ENCODE measurements at places on chromosomes 12 and 14.

GRCh38 chr14:94126419-94126677, 3.1 kb downstream of the IFI27L2 start:
- DNase-seq = no peak

GRCh38 chr14:101121508-101122139, 218.1 kb upstream of the RTL1 start:
- DNase-seq = no peak

- DNase-seq = no peak
Observed at GRCh38 chr14:93042968-93043940, 72.5 kb downstream of the ITPK1 start.

DNA sequence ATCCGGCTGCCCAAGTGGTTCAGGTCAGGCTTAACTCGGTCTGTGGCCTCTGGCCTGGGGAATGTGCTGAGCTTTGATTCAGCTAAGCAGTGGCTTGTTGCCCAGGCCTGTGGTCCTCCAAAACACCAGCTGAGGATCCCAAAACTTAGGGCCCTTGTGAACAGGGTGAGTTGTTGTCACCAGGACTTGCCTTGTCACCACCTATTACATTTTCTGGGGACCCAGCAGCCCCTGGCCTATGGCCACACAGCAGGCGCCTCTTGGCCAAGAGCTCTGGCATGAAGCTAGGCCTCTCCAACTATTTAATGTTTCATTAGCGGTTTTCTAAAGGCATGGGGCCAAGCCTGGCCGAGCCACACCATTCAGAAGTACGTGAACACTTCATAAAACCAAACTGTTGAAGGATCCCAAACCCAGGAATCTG, 343.7 kb downstream of the CACNA1C start:
- DNase-seq = no peak

DNA sequence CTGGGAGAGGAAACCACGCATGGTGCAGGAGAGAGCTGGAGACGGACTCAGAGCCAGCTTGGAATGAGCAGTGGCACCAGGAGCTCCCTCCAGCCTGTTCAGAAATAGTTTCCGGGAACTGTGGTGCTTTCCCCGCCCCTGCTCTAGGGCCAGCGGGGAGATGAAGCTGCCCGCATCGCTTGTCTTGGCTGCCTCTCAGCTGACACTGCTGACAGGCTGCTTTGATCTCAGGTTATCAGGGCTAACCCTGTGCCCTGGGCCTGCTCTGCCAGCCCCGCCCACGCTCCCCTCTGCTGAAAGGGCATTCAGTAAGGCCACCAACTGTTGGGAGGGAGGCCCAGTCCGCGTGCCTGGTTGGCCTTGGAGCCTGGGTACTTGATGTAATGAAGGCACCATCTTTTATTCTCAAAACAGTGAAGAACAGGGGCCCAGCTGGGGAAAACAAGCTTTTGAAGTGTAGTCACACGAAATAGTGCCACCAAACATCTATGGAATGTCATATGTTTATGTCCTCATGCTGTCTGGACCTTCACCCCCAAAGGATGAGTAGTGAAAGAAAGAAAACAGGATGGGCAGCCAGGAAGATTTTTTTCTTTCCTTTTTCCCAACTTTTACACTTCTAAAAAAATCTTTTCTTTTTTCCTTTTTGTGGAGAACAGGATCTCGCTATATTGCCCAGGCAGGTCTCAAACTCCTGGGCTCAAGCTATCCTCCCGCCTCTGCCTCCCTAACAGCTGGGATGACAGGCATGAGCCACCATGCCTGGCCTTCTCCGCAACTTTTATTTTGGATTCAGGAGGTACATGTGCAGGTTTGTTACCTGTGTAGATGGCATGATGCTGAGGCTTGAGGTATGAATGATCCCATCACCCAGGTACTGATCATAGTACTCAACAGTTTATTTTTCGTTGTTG, 115.9 kb upstream of the TBX3 start:
- DNase-seq = no peak

DNA sequence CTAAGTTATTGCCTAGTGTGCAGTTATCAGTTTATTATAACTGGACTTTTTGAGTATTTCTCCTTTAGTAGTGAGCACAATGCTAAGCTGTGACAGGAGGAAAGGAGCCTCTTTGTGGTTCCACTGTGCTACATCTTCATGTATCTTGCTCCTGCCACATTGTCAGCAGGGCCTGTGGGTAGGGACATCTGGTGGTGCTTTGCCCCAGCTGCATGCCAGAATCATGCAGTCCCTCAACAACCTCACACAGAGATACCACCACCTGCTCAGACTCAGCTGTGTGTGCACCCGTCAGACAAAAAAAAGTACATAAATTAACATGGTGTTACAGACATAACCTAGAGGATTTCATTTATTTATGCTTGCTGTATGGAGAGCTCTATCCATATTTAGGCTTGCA, 51.1 kb downstream of the MIS18BP1 start:
- no peak for DNase-seq

DNA sequence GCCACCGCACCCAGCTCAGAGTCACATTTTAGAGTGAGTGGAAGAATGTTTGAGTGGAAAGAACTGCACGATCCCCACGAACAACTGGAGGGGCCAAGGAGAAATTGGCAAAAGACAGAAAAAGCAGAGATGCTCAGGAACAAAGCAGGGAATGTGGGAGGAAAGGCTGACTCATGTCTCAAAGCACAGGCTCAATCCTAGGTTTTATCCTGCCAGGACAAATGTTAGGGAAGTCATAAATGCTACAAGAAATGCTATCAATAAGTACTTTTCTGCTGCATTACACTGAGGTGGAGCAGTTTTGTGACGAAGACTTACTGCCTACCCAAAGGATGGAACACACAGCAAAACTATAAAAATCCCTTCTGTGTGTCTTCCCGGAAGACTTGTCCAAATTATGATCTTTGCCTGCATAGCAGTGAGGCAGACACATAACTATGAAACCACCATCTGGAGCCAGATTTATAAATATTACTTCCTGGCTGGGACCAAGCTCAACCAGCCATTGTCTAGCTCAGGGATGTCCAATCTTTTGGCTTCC, 26.7 kb downstream of the NIN start:
- DNase-seq = peak; percentile 57

GRCh38 chr12:29589851-29590250, 92.4 kb upstream of the OVCH1 start:
- no peak for DNase-seq

DNA sequence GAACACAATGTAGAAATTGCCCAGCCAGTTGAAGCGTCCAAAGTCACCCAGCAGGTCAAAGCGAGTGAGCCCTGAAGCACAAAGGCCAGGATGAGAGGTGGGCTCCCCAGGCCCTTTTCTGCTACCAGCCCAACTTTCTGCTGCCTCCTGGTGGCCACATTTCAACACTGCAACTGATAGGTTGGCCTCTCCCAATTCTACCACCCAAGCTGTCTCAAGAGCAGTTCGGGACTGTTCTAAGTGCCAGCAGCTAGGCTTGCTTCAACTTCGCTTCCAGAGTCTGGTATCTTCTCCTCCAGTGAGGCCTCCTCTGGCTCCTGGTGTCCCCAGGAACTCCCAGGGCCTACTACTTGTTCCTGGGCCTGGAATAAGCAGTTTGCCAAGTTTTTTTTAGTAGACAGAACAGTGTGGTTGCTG, 3.4 kb upstream of the DHH start:
- no peak for DNase-seq

GRCh38 chr12:129614221-129614885, 289.5 kb downstream of the TMEM132D start:
- DNase-seq = peak; percentile 7

- peak; percentile 15 for DNase-seq
Observed at GRCh38 chr12:50297027-50297426, 13.7 kb upstream of the LIMA1 start.

GRCh38 chr14:103443111-103443510, 57.9 kb downstream of the MARK3 start:
- no peak for DNase-seq

All from hindlimb muscle (tissue), 1 donor.